ENCODE measurements at places on chromosomes 16 and 17. TPM values are rescaled to one million over a fixed set of nuclear protein-coding genes. Genes with fewer than 3 reads are reported as not detected.

AOC2 gene
- 0.85 TPM for total RNA-seq

TP53TG3 gene
- not detected for total RNA-seq

KRTAP17-1 gene
- not detected for total RNA-seq

PITPNM3 gene
- total RNA-seq = 13.7 TPM

MAP3K14 gene
- 13.3 TPM for total RNA-seq

C16orf86 gene
- total RNA-seq = 0.92 TPM

DNA sequence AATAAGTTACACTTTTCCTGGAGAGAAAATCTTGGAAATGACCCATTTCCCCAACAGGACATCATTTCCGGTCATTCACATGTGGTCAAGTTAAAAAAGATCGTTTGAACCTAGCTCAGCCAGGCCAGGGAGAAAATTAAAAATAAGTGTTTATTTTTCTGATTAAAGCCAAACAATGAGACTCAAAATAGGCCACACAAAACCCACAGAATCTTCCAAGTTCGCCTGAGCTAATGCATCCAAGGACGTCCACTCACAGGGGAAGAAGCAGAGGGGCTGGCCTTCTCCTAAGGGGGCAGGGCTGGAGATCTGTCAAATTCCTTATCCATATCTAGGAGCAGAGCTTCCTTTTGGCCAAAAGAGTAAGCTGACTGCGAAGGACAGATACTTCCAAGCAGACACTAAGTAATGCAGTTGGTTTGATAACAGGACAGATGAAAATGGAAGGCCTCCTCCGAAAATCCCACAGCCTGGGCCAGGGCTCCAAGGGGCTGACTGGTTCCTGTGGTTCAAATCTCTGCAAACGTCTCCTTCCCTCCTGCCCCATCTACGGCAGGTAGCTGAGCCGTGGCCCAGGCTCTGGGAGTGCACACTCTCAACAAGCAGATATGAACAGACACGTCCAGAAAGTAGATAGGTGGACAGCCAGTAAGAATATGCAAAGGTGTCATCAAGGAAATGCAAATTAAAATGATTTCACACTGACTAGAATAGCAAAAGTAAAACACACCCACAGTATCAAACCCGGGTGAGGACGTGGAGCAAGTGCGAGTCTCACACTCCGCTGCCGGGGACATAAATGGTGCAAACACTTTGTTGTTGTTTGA lies 98.5 kb downstream of the MRM3 start:
- DNase-seq = no peak

- no peak for DNase-seq
These were observed 10.8 kb upstream of the SLFN12L start for GRCh38 chr17:35548208-35548810.

GRCh38 chr17:46166692-46167249 lies 26.5 kb downstream of the KANSL1 start:
- DNase-seq = no peak

DNA sequence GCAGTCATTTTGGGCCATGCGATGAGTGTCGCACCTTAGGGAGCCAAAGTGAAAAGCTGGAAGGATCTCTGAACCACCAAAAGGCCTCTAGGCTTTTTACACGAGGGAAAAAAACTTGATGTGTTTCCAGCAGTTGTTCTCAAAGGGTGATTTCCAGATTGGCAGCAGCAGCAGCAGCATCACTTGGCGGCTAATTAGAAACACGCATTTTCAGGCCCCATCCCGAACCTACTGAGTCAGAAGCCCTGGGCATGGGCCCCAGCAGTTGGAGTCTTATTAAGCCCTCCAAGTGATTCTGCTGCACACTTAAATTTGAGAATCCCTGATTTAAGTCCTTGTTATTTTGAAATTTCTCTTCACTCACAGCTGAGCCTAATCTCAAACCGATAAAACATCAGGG lies 25.3 kb upstream of the PYY start:
- DNase-seq = no peak

- DNase-seq = no peak
These were observed 11.2 kb downstream of the VASN start for GRCh38 chr16:4382795-4383357.

- no peak for DNase-seq
These were observed 36.6 kb downstream of the PHLPP2 start for GRCh38 chr16:71687861-71688260.

Measured in left colon (tissue), 2 donors.